ENCODE measurements at places on chromosomes 5 and 9.

- no peak overlapping the region for H3K27ac ChIP-seq
- H3K4me1 ChIP-seq, result peaks cover 2% of the 10 kb centered on the region
- no peaks in the 10 kb centered on the region for H3K36me3 ChIP-seq
- no peak for DNase-seq
Observed at GRCh38 chr5:175603987-175604739, 53.7 kb upstream of the HRH2 start.

DNA sequence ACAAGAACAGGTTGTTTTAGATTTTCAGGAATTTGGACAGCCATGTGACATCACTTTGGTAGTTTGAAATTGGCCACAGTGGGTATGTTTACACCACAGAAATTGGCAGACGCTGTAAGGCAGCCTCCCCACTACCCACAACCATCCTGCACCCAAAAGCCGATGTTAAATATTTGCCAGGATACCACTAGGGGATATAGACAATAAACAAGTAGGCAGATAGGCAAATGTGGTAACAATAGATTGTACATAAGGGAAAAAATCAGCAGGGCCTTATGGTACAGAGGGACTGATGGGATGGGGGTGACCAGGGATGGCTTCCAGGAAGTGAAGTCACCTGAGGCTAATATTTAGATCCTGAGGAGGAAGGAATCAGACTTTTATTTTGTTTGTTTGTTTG lies 31.1 kb upstream of the DUSP1 start:
- H3K4me1 ChIP-seq, result peaks cover 10% of the 10 kb centered on the region
- no peaks in the 10 kb centered on the region for H3K27me3 ChIP-seq
- H3K27ac ChIP-seq, result no peak overlapping the region
- no peaks in the 10 kb centered on the region for H3K36me3 ChIP-seq

DNA sequence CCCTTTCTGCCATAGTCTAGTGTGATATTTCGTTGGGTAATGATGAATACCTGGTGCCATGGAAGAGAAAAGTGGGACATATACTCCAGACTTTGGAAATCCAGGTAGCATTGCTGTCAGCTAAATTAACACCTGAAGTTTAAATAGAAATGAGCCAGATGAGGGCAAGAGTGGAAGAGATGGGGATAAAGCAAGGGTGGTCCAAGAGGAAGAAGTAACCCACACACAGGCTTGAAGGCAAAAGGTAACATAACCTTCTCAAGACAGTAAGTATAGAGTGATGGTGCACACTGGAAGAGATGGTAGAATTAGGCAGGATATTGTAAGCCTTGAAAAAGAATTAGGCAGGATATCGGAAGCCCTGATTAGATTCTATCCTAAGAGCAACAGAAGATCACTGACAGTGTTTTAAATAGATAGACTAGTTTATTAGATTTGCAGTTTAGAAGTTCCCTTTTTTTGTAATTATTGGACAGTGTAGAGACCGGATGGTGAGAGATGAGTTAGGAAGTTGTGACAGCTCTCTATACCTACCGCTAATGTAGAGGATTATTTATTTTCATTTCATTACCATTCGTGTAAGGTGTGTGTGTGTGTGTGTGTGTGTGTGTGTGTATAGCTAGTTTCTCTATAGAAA lies 16.8 kb downstream of the ANXA1 start:
- no peak for DNase-seq
- no peaks in the 10 kb centered on the region for H3K4me1 ChIP-seq
- H3K27ac ChIP-seq, result peak overlapping the region; percentile 51
- H3K4me3 ChIP-seq, result no peak overlapping the region
- peaks cover 37% of the 10 kb centered on the region for H3K36me3 ChIP-seq

DNA sequence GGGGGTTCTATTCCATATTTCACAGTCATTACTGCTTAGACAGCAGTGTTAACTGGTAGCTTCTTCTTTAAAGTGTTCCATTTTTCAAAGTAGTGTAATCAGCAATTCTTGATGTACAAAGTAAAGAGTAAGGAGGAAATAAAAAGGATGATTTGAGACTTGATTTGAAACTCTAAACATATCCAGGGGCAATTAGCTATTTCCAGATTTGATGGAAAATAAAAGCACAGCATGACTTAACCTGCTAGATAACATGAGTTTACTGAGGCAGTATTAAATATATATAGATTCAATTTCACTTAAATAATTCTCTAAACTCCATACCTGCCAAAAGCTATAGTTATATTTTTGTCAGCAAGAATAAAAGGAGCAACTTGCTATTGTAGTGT lies 29.8 kb downstream of the NR2F1 start:
- no peak overlapping the region for H3K27ac ChIP-seq
- DNase-seq, result no peak
- H3K36me3 ChIP-seq, result no peaks in the 10 kb centered on the region
- H3K4me1 ChIP-seq, result peaks cover 10% of the 10 kb centered on the region

DNA sequence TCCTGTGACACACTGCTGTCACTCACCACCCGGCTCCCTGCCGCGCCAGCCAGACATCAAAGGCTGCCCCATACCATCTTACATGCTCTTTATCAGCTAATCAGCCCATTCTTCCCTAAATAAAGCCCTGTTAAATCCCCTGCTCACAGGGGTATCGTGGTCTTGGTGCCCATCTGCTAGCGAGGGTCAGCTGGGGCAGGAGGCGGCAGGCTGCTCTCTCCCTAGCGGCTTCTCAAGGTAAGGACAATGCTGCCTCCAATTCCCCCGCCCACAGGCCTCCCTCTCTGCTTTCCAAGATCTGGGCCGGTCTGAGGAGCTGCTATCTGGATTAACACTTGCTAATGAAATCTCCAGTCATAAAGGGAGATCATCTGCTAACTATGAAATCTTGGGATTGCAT lies 26.8 kb downstream of the BARHL1 start:
- no peaks in the 10 kb centered on the region for H3K4me1 ChIP-seq
- peaks cover 28% of the 10 kb centered on the region for H3K36me3 ChIP-seq
- DNase-seq, result no peak
- no peak overlapping the region for H3K27ac ChIP-seq
- H3K4me3 ChIP-seq, result no peak overlapping the region
